Adrenal gland (tissue), 19 donors: ENCODE measurements at places on chromosomes 1 and 21.
A peak's percentile ranks its signal among the peaks of the same experiment; 100 is the strongest.

GRCh38 chr1:217660353-217661062 is 29.4 kb downstream of the SPATA17 start:
- DNase-seq: no peak

GRCh38 chr1:211347077-211347844 is 20.6 kb downstream of the TRAF5 start:
- no peak for DNase-seq

DNA sequence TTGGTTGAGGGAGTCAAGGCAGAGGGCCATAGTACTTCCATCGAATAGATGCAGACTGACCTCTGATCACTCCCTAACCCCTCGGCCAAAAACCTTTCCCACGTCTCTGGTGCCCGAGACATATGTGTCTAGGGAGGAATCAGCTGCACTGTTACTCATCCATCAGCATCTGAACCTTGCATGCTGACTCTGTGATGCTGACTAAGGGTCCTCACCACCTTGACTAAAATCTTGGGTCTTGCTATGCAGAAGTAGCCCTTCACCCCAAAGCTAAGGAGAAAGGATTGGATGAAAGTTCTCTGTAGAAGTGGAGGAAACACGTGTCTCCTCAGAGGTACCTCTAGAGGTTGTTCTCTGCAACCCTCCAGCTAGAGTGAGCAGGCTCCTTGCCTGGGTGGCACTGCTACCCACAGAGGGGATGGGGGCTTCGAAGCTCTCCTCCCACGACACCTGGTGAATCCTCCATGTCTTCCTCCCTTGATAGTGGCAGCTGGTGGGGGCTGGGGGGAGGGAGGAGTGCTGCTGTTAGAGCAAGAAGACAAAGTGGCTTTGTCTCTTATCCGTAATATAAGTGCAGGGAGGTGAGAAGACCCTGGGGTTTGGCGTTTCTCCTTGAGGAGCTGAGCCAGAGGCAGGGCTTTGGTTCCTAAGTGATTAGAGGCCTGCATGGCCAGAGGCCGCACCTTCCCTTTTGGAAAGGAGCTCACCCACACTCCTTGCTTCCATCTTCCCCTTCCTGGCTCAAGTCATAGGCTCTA is 45.1 kb downstream of the ATP2B4 start:
- no peak for DNase-seq

DNA sequence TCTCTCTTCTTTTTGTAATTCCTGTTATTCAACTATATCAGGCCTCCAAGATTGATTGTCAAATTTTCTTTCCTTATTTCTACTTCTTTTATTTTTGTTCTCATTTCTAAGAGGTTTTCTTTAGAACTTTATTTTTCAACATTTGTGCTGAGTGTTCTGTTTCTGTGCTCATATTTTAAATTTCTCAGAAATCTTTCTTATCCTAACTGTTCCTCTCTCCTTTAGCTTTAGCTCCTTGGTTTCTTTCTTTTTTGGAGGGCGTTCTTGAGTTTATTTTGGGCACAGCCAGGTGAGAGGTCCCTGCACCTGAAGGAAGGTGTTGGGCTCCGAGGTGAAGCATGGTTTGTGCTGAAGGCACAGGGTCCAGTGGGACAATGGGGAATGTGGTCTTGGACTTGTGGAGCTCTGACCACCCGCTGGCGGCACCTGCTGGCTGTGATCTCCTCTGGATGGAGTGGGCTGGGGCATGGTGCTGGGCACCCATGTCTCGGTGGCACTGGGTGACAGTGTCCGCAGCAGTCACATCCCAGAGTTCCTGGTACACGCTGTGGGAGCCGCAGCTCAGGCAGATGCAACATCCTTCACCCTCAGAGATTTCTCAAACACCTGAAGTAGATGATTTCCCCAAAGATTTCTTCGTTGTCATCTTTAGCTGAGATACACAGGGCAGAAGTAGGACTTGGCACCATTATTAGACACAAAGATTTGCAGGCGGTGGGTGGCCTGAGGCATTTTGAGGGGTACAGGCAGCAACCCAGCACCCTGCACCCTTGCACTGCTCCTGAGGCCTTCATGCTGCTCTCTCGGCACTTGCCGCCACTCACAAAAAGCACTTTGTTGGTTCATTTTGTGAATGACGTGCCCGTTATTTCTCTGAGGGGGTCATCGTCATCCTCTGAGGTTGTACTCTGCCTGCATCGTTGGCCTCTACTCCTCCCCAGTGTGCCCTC is 38.2 kb upstream of the DIP2A start:
- no peak for DNase-seq

DNA sequence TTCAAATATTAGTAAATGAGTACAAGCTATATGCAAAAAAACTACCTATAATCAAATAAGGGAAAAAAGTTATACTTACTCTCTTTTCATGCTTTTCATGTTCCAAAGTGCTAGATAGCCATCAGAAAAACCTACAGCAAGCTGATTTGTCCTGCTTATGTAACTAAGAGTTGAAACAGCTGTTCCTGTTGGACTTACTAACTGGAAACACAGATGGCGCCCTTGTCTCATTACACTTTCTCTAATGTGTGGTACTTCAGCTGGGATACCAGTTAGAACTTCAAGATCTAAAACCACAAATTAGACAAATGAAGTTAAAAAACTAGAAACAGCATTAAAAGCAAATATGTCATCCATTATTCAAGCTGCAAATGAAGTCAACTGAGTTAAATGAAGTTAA is 24.3 kb downstream of the AHCTF1 start:
- peak; percentile 36 for DNase-seq

DNA sequence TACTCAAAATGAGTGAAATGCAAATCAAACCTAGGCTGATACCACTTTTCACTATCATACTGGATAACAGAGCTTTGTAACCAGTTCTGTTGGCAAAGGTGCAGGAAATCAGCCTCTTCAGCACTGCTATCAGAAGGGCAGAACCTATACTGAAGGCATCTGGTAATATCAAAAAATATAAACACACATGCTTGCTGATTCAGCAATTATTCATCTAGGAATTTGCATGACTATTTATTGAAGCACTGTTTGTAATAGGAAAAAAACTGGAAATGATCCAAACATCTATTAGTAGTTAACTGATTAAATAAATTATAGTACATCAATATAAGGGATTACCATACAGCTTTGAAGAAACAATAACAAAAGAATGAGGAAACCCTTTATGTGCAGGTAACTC is 21.4 kb downstream of the ARHGAP29 start:
- DNase-seq: no peak

DNA sequence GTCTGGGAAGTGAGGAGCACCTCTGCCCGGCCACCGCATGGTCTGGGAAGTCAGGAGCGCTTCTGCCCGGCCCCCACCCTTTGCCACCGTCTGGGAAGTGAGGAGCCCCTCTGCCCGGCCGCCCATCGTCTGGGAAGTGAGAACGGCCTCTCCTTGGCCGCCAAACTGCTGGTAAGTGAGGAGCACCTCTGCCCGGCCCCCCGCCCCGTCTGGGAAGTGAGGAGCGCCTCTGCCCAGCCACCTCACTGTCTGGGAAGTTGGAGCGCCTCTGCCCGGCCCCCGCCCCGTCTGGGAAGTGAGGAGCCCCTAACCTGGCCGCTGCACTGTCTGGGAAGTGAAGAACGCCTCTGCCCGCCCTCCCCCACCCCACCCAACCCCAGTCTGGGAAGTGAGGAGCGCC is 22.6 kb downstream of the KCNH1 start:
- no peak for DNase-seq

DNA sequence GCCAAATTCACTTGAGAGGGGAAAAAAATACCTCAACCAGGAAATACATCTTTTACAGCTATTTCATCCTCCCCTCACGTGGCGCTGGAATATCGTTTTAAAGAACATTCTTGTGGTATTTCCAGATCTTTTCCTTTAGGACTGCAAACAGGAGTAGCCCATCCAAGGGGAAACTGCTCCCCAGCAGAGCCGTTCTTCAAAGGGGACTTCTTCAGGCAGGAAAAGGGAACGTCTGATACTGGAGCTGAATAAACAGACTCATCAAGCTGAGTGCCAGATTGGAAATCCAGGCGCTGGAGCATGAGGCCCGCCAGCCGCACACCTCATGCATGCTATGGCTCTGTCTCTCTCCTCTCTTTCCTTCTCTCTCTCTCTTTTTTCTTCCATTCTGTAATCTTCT is 34.0 kb upstream of the PROX1 start:
- DNase-seq: no peak

GRCh38 chr1:11990303-11991032 is 10.2 kb downstream of the MFN2 start:
- DNase-seq: no peak

DNA sequence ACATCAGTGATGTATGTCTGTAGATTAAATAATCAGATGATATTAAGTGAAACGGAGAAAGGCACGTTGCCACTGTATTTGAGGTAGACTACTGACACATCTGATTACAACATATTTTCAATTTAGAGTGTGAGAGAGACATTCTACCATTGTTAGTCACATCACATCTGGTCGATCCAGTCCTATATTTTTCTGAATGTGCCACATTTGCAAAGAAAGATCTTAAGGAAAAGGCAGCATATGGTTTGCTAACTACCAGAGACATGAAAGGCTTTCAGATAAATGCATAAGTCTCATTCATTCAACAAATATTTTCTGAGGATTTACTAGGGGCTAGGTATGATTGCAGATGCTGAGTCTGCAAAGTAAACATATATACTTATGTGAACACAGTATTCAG is 114.3 kb upstream of the RUNX1 start:
- no peak for DNase-seq

DNA sequence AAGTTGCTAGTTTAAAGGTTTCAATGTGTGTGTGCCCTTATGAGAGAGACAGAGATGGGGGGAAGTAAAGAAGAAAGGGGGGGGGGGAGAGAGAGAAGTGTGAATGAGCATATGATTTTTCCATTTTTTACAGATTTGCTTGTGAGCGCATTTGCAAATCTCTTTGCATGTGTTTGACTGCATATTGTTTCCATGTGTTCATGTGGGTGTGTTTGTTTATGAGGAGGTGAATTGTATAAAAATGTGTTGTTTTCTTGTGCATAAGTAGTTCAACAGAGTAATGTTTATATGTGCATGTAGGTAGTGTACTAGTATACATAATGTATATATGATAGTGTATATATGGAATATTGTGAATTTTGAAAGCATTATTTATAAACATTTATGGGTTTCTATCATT is 205.9 kb upstream of the SPAG17 start:
- no peak for DNase-seq

DNA sequence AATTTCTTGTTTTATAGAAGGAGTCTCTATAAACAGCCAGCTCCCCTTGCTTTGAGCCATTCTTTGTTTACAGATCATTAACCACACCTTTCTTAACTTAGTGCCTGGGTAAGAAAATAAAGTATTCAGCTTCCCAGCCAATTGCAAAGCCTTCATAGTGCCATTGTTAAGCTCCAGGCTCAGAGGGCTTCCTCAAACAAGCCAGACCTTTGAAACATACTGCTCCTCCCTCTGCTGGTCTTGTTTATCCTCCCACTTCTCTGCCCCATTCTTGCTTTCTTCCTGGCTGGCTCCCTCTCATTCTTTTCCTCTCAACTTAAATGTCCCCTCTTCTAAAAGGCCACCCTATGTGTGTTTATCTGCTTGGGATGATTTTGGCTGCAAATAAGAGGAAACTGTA is 319.4 kb upstream of the ST6GALNAC5 start:
- DNase-seq: no peak

DNA sequence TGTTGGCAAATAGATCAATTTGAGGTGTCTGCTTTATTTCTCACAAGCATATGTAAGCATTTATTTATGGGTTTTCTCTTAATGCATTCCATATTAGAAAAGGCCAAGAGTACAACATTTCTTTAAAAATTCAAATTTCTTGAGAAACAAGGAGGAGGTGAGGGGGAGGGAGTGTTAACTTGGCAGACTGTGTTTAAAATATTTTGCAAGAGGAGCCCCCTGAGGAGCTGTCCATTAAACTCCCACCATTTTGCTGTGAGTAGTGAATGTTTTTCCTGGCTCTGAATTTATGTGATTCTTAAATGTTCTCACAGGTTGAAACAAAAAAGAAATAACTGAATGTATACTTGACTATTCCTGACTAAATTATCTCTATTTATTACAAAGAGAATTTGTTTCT is 363.8 kb downstream of the PTPRC start:
- no peak for DNase-seq

DNA sequence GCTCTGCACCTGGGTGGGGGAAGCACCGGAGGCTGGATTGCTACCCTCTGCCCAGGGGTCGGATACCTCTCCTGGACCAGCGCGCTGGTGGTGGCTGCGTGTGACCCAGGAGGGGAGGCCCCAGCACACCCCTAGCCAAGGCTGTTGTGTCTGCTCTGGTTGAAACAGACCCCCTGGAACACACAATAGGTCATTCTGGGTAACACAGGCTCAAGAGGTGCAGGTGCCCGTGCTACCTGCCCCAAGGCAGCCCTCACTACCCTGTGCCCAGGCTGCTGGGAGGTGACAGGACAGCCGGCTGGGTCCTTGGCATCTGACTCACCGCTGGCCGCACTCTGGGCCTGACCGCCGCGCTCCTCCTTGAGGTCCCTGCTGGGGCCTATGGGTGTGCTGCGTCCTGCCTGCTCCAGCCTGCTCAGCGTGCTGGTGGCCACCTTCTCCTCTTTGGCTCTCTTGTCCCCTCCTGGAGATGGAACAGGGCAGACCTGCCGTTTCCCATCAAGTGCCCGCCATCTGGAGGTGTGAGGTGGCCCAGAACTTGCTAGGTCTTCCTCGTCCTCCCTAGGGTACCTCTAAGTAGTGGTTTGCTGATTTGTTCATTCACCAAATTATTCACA is 30.0 kb downstream of the ZBTB17 start:
- peak; percentile 74 for DNase-seq

DNA sequence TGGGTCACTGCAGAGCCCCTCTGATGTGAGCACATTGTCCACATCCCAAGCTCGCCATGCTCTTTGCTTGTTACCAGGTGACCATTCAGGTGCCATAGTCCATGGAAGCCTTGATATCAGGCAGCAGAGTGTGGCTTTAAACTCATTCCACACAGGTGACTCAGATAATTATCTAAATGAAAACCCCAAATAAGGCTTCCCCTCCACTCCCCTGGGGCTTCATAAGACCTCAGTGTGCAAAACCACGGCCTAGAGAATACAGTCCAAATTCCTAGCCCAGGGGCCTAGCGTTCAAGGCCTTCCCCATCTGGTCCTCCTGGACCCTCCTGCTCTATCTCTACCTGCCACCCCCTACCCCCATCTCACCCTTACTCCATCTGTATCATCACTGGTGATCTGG is 97.1 kb downstream of the ARHGEF10L start:
- DNase-seq: no peak

- no peak for DNase-seq
Observed at GRCh38 chr1:157958263-157958662, 35.2 kb upstream of the KIRREL1 start.

DNA sequence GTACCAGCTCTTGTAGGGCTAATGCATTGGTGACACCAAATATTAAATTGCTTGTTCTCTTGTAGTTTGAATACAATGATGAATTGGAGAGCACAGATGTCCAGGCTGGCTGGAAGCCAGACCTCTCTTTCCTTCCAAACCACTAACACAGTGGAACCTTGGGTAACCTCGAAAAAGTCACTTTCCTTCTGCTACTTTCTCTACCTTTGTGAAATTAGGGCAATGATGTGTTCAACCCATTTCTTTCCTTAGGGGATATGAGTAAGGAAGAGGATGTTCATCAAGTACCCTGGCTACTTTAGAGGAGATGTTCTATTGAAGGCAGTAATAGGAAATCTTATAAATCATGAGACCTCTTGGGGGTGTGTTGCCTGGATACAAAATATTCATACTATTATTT is 55.7 kb downstream of the XCL2 start:
- peak; percentile 45 for DNase-seq

- DNase-seq: no peak
Observed at GRCh38 chr21:38326899-38327298, 70.1 kb downstream of the KCNJ15 start.
